Hindlimb muscle (tissue), 1 donor: ENCODE measurements at places on chromosomes 1 and 21. TPM values are rescaled to one million over a fixed set of nuclear protein-coding genes. Genes with fewer than 3 reads are reported as not detected.
A peak's percentile ranks its signal among the peaks of the same experiment; 100 is the strongest.

The CFAP141 gene
- polyA plus RNA-seq, result not detected

The BGLAP gene
- 3.3 TPM for polyA plus RNA-seq

The PTGFR gene
- 44.3 TPM for polyA plus RNA-seq

- peak; percentile 84 for DNase-seq
Observed at GRCh38 chr1:155134880-155135414, 705 bp upstream of the SLC50A1 start.

- DNase-seq, result no peak
Observed at GRCh38 chr1:221347706-221348105, 394.2 kb downstream of the DUSP10 start.

DNA sequence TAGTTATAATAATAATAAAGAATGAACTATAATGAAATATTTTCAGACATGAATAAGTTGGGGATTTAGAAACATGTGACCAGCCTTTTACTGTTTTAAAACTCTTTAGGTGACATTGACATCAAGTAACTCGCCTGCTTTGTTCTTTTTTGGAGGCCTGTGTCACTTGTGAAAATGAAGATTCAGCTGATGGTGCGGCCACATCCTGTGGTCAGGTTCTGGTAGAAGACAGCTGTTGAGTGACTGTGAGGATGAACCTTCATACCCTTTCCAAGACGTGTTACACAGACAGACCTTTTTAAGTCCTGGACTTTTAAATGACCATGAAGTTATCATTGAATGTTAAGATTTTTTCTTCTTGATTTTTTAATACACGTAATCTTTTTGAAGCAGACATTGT lies 10.3 kb downstream of the UTS2 start:
- DNase-seq, result no peak

DNA sequence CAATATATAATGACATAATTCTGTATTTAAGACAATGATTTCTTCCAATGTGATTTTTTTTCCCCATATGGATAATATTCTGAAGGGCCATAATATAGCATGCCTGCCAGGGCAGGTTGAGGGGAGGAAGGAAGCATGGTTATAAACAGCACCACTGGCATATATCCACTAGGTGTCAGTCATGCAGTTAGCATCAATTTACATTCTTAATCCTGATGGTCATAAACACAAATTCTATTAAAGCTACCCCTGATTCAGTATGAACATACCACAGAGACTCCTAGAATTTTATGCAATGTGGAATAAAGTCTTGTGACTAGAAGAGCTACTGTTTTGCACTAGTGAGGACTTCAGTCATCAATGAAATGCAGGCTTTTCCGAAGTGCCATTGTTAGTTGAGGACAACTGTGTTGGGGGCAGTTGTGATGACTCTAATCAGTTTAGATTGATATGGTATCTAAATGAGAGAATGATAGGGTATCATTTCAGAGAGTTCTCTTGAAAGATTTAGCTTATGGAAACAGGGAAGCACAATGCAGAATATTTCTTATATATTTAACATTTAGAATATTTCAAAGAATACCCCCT lies 342.7 kb upstream of the NR5A2 start:
- peak; percentile 25 for DNase-seq

DNA sequence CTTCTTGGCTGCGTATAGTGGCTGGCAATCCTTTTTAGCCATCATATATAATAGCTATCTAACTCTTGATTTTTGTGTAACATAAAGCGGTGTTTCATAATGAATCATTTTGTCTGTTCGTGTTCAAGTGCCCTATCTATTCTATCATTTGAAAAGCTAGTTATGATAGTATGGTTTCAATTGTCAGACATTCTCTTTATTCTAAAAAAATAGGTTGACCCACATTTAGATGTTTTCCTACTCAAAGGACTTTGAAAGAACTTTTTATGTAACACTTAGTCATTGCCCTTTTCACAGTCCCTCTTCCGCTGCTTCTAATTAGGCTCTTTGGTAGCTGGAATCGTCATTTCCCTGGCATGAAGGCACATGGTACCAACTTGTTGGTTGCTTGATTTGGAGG lies 272.2 kb upstream of the B3GALT2 start:
- no peak for DNase-seq

DNA sequence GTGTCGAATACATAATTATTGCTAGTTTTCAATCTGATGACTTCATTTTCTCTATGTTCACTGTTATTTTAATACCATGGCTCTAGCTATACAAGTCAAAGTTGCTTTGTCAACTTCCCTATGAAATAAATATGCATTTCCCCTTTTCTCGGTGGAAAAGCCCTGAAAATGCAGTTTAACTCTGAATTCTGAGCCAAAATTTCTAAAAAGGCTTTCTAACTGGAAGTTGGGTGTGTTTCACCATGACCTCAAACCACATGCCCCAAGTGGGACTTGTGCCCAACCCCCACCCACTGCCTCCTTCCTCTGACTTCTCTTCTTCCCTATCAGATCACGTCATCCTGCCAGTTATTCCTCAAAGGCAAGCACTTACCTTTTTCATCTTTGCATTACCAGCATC lies 8.9 kb downstream of the MKNK1 start:
- DNase-seq, result peak; percentile 49

DNA sequence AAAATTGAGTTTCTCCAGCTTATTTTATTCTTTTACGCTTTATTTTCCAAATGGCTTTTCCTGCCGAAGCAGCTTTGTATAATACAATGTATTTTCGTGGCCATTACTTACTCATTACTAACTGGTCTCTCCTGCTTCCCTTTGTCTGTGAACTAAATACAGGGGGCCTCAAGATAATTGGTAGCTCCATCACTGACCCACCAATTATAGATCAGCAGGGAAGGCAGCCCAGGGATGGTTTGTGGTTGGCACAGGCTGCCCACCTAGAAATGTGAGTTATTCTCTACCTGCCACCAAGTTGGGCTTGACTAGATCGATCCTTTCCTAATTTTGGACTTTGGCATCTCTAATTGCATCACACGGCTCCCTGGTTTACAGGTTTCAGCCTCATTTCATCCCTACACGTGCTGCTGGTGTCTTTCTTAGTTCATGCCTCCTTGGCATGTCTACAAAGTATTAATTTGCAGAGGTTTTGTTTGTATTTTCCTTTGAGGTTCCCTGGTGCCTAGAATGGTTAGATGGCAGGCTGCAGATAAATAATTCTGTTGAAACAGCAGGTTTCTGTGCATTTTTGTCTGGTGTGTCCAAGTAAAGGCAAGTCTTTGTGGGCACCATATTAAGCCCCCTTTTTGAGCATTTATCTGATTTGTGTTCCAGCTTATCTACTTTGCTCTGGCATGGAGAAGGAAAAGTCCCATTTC lies 35.2 kb downstream of the PEX14 start:
- no peak for DNase-seq

GRCh38 chr1:215824245-215824644 lies 257.1 kb downstream of the KCTD3 start:
- DNase-seq, result no peak

DNA sequence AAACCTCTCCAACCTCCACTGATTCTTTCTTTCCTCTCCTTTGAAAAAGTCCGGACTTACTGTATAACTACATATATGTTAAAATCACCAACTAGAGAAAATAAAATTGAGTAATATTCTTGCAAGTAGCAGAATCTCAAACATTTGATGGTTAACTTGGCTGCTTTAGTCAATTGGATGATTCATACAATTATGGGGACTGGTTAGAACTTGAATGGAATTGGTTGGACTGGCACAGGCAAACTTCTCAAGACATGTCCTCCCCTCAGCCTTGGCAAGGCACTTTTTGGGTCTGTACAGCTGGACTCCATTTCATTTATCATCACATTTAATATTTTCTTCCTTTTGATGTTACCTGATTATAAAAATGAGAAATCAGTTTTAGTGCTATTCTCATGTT lies 6.5 kb downstream of the WLS start:
- DNase-seq, result no peak
